ENCODE measurements at places on chromosomes 4 and X.

DNA sequence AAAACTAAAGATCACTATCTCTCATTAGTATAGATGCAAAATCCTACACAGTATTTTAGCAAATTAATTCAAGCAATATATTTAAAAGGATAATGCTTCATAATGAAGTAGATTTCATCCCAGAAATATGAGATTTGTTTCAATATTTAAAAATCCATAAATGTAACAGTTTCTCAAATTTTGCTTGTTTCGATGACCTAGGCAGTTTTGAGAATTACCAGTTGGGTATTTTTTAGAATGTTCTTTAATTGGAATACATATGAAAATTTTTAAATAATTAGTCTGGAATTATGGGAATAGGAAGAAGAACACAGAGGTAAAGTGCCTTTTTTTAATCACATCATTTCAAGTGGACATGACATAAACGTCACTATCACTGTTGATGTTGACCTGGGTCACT is 192.3 kb downstream of the FBXO8 start:
- DNase-seq = no peak

DNA sequence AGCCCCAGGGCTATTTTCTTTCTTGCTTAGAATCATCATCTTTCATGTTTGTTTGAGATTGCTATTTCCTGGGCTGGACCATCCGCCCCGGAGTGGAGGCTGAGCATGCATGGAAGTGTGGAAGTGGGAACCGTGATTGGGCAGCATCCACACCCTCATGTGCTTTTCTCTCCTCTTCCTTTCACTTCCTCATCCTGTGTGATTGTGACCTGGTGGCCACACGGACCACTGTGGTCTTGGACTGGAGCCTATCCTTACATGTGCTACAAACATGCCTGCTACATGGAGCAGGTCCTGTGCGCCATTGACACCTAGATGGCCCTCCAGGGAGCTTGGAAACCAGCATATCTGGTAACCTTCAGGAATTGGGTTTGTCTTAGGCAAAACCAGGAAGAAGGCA is 175.9 kb upstream of the LCORL start:
- no peak for DNase-seq

DNA sequence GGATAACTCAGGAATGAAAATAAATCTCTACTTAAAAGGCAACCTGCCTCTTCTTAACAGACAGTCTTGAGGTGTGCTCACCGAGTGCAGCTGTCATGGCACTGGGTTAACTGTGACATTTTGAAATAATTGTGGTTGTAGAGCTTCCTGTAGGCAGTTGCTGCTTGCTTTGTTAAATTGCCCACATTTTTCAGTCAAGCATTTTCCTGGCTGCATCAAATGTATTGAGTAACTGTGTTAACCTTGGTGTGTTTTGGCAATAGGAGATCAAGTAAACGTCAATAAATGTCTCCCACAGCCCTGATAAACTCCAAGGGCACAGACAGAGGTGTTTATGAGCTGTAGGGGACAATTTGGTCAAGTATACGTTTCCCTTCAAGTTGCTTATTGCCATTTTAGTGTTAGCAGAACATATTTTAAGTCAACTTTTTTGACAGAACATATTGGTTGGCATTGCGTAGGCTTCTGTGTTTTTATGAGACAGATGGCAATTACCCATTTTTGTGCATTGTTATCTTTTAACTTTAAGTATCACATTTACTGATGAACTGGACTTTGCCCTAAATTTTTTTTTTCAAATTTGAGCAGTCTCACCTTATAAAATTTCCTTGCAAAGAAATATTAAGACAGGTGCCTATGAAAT is 527.4 kb downstream of the C4orf33 start:
- no peak for DNase-seq

DNA sequence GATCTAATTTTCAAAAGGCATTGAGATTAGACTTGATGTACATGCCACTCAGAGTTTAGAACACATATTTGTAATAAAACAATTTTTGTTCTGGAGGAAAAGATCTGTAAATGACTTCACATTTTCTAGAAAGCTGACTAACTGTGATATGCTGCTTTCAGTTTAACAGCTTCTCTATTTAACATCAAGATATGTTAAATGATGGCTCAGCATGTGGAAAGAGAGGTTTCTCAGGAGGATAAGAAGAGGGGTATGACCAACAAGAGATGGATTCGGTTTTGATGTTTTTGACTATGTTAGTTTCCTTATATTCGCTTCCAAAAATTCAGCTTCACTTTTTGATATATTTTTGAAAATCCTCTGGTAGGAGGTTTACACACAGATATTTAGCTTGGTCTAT is 698.7 kb downstream of the GLUD2 start:
- no peak for DNase-seq

GRCh38 chrX:27085346-27085745 is 377.8 kb downstream of the PPP4R3C start:
- DNase-seq = no peak

DNA sequence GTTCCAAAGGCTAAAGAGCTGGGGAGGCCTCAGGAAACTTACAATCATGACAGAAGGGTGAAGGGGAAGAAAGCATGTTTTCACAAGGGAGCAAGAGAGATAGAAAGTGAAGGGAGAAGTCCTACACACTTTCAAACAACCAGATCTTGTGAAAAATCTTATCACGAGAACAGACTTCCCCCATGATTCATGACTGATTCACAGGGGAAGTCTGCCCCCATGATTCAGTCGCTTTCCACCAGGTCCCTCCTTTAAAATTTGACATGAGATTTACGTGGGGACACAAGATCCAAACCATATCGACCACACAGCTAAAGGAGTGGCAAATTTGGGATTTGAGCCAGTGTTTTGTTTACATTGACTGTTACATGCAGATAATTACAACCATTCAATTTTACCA is 971.1 kb upstream of the HS3ST1 start:
- DNase-seq = no peak

- no peak for DNase-seq
Measured at GRCh38 chrX:117989512-117989911, 127.1 kb downstream of the KLHL13 start.

DNA sequence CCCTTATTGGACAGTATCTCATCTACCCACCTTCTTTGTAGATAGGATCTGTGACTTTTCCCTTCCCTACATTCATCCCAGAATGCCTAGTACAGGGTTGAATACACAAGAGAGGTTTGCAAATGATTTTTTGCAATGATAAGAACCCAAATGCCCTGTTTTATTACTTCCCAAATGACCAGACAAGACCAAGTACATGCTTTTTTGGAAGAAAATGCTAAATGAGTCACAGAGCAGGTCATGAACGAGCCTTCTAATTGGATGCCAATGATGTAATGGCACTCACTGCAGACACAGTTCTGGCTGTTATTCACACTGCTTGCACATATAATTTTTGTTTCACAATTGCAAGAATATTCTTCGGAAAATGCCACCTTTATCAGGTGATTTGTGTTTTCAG is 17.8 kb upstream of the GABRQ start:
- no peak for DNase-seq

Data from effector CD4-positive, alpha-beta T cell (primary cell).